ENCODE measurements at places on chromosomes 6 and 20. TPM values are rescaled to one million over a fixed set of nuclear protein-coding genes. Genes with fewer than 3 reads are reported as not detected.

- DNase-seq, result no peak
- no peak overlapping the region for H3K4me3 ChIP-seq
- H3K4me1 ChIP-seq, result peaks cover 33% of the 10 kb centered on the region
Observed at GRCh38 chr6:116398316-116399010, 27.7 kb downstream of the DSE start.

Gene IRAK1BP1
- 4.3 TPM for total RNA-seq

Gene DDRGK1
- 169 TPM for total RNA-seq

DNA sequence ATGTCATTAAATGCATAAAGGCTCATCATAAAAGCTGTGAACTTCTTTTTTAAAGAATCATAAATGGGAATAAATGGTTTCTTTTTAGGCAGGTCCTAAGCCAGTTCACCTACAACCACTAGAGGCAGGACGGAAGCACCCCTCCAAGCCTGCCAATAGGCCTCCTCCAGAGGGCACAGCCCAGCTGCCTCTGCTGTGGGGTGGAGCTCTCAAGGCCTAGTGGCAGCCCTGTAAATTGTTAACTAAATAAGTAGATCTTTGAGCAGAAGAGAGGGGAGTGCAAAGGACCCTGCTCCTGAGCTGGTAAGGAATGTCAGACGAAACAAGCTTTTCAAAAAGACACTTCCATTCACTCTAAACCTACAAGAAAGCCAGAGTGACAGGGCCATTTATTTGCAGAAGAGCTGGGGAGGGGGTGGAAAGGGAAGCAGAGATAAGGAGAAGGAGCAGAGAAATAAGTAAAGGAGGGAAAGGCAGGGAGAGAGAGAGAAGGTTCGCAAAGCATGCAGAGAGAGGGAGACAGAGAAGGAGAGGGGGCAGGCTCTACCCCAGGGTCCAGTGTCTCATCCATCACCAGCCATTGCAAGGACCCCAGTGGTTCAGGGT is 18.0 kb upstream of the MAFB start:
- H3K4me1 ChIP-seq, result no peaks in the 10 kb centered on the region
- no peak overlapping the region for H3K4me3 ChIP-seq
- H3K36me3 ChIP-seq, result no peaks in the 10 kb centered on the region

DNA sequence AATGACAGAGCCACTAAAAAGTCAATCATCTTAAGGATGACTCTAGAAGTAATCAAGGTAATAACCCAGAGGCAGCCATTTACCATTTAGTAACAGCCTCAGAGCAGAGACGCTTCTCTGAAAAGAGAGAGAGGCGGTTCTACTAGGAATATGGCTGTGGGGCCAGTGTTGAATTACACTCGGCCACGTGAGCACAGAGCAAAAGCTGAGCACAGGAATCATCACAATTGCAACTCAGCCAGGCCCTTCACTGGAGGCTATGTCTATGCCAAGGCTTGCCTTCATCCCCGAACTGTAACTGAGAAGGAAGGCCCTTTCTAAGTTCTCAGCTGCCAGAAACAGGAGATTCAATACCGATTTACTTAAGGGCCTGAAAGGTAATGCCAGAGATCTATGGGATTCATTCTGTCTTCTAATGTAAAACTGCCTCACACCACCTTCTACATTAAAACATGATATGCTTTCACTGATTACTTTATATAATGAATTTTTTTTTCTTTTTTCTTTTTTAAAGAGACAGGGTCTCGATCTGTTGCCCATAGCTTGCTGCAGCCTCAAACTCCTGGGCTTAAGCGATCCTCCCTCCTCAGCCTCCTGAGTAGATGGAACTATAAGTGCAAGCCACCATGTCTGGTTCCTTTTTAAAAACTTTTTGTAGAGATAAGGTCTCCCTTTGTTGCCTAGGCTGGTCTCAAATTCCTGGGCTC is 67.6 kb downstream of the NUDT3 start:
- no peaks in the 10 kb centered on the region for H3K36me3 ChIP-seq
- H3K4me1 ChIP-seq, result peaks cover 14% of the 10 kb centered on the region
- H3K4me3 ChIP-seq, result no peak overlapping the region
- H3K27me3 ChIP-seq, result no peaks in the 10 kb centered on the region
- no peak overlapping the region for H3K27ac ChIP-seq
- no peak for DNase-seq

- no peaks in the 10 kb centered on the region for H3K27me3 ChIP-seq
- H3K27ac ChIP-seq, result no peak overlapping the region
- no peaks in the 10 kb centered on the region for H3K4me1 ChIP-seq
- H3K36me3 ChIP-seq, result no peaks in the 10 kb centered on the region
Observed at GRCh38 chr20:31430568-31431115, 9.8 kb upstream of the DEFB123 start.

Gene SOX4
- 10.9 TPM for total RNA-seq

GRCh38 chr6:43172104-43173007 is 1.3 kb downstream of the SRF start:
- H3K4me3 ChIP-seq, result peak overlapping the region; percentile 94
- no peaks in the 10 kb centered on the region for H3K27me3 ChIP-seq
- peak; percentile 86 for DNase-seq
- H3K27ac ChIP-seq, result peak overlapping the region; percentile 96
- peaks cover 41% of the 10 kb centered on the region for H3K4me1 ChIP-seq
- H3K36me3 ChIP-seq, result peaks cover 15% of the 10 kb centered on the region

Gene CARMIL1
- total RNA-seq, result 19.4 TPM

DNA sequence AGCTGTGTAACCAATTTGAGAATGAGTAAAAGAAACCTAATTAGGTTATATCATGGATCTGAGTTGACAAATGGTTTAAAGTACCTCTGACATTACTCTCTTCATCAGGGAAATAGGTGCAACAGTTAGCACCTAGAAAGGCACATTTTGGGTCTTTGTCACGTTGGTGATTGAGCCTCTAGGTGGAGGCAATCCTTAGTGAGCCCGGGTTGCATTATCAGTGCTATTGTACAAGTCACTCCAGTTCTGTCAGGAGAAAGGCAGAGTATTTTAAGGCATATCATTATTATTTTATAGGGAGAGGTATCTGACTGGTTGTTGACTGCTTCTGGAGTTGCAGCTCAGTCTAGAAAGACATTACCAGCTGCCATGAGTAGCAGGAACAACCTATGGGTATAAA is 54.9 kb downstream of the TRIM27 start:
- no peaks in the 10 kb centered on the region for H3K27me3 ChIP-seq
- no peak overlapping the region for H3K27ac ChIP-seq
- H3K4me3 ChIP-seq, result no peak overlapping the region
- H3K4me1 ChIP-seq, result peaks cover 12% of the 10 kb centered on the region
- H3K36me3 ChIP-seq, result no peaks in the 10 kb centered on the region

- peaks cover 86% of the 10 kb centered on the region for H3K36me3 ChIP-seq
- H3K27me3 ChIP-seq, result no peaks in the 10 kb centered on the region
- peaks cover 27% of the 10 kb centered on the region for H3K4me1 ChIP-seq
- H3K27ac ChIP-seq, result no peak overlapping the region
- peak; percentile 52 for DNase-seq
- no peak overlapping the region for H3K4me3 ChIP-seq
Observed at GRCh38 chr20:25275813-25276532, 28.1 kb downstream of the PYGB start.

DNA sequence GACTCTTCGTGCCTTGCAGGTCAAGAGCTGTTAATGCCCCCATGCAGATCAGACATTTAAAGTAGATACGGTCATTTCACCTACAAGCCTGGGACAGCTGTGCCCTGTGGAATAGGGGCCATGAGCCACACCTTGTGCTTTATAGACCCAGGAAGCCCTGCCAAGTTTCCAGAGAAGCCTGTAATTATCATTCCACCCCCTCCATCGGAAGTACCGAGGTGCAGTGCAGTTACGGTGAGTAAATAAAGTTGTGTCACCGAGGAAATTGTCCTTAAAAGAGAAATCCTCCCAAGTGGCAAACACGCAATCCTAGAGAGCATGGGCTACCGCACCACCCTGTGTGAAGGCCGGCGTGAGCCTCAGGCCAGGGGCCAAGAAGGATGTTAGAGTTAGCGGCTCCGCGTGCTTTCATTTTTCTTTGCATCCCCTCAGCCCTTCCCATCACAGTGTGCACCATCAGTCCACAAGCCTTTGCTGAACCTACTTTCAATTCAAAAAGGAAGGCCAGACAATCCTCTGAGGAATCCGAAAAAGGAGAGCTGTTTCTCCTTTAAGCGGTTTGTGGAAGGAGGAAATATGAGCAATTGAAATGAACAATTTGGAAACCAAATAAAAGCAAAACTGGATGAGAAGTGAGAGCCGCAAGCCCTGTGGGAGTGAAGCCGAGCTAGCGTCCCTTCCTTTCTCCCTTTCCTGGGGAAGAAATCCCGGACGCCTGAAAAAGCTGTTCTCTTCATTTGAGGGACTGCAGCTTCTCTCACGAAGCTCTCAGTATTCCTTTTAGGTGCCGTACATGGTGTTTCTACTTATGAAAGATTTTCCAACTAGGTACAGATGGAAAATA is 183.3 kb upstream of the PDE10A start:
- no peaks in the 10 kb centered on the region for H3K36me3 ChIP-seq
- H3K4me1 ChIP-seq, result peaks cover 21% of the 10 kb centered on the region
- peaks cover 18% of the 10 kb centered on the region for H3K27me3 ChIP-seq
- no peak overlapping the region for H3K27ac ChIP-seq

GRCh38 chr6:95232446-95232845 is 344.9 kb upstream of the MANEA start:
- H3K4me1 ChIP-seq, result no peaks in the 10 kb centered on the region
- H3K4me3 ChIP-seq, result no peak overlapping the region
- DNase-seq, result no peak
- H3K27me3 ChIP-seq, result no peaks in the 10 kb centered on the region
- H3K36me3 ChIP-seq, result no peaks in the 10 kb centered on the region

GRCh38 chr20:19253316-19253715 is 40.9 kb downstream of the SLC24A3 start:
- H3K36me3 ChIP-seq, result no peaks in the 10 kb centered on the region
- no peaks in the 10 kb centered on the region for H3K27me3 ChIP-seq
- H3K4me3 ChIP-seq, result no peak overlapping the region

Gene BFSP1
- 0.85 TPM for total RNA-seq

Gene PARD6B
- total RNA-seq, result 7.6 TPM

DNA sequence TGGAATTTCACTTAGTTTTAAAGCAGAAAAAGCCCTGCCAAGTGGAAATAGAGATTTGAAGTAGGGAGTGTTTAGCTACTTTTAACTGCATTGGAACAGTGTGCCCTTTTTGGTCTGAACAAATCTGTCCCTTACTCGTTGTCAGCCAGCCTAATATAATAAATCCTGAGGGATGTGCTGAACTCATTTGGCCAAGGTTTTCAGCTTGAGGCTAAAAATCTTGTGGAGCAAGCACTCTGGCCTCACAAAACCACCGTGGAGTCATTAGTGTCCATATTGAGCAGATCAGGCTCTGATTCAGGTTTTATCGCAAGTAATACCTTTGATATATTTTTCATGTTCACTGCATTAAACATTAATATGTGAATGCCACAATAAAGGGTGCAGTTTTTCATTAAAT is 383.5 kb downstream of the FRK start:
- H3K27ac ChIP-seq, result no peak overlapping the region
- no peaks in the 10 kb centered on the region for H3K36me3 ChIP-seq
- H3K4me1 ChIP-seq, result peaks cover 3% of the 10 kb centered on the region
- H3K4me3 ChIP-seq, result no peak overlapping the region
- H3K27me3 ChIP-seq, result no peaks in the 10 kb centered on the region
- no peak for DNase-seq

Gene BPIFB3
- total RNA-seq, result not detected

DNA sequence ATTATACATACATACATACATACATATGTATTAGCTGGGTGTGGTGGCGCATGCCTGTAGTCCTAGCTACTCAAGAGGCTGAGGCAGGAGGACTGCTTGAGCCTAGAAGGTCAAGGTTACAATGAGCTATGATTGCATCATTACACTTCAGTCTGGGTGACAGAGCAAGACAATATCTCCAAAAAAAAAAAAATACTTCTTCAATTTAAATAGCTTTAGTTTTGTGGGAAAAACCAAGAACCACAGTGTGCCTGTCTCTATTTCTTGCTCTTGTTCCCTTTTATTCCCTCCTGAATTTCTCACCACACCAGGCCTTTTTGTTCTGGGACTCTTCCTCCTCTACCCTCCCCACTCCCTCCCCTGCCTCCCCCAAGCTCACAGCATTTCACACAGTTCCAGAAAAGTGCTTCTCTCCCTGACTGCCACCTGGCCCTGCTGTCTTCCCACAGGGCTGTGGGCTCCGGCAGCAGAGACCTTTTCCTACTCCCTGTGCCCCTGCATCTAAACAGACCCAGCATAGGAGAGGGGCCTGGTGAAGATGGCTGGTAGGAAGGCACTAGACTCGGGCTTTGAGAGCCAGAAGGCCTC is 1.3 kb downstream of the C20orf203 start:
- no peak overlapping the region for H3K4me3 ChIP-seq
- DNase-seq, result no peak
- no peaks in the 10 kb centered on the region for H3K27me3 ChIP-seq
- H3K27ac ChIP-seq, result no peak overlapping the region
- H3K4me1 ChIP-seq, result peaks cover 4% of the 10 kb centered on the region

Gene FKBP1C
- total RNA-seq, result 0.31 TPM

Gene CCN5
- 137 TPM for total RNA-seq

Gene MROH8
- 0.83 TPM for total RNA-seq

GRCh38 chr6:169829786-169830185 is 78.4 kb downstream of the ERMARD start:
- peaks cover 18% of the 10 kb centered on the region for H3K4me1 ChIP-seq
- H3K36me3 ChIP-seq, result no peaks in the 10 kb centered on the region
- H3K4me3 ChIP-seq, result no peak overlapping the region
- peaks cover 14% of the 10 kb centered on the region for H3K27me3 ChIP-seq
- DNase-seq, result no peak

Gene DUSP15
- total RNA-seq, result 2.4 TPM

GRCh38 chr6:122947355-122947754 is 48.7 kb upstream of the CLVS2 start:
- no peaks in the 10 kb centered on the region for H3K36me3 ChIP-seq
- no peak for DNase-seq
- H3K4me1 ChIP-seq, result no peaks in the 10 kb centered on the region
- no peak overlapping the region for H3K4me3 ChIP-seq
- H3K27me3 ChIP-seq, result no peaks in the 10 kb centered on the region

DNA sequence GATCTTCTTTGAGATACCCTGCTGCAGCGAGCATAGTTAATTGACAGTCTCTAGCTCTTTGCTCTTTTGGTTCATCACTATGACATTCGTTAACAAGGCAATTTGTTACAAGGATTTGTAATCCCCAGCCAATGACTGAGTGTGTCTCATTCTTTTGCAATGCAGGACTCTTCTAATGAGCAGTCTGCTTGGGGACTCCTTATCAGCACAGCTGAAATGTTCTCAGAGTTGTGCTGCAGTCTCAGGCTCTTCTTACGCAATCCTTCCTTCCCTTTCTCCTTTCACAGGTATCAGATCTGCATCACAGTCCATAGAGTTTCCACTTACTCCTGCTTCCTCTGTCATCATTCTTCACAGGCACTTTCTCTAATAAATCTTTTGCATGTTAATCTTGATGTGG is 161.2 kb upstream of the OGFRL1 start:
- H3K27me3 ChIP-seq, result no peaks in the 10 kb centered on the region
- no peak for DNase-seq
- H3K36me3 ChIP-seq, result no peaks in the 10 kb centered on the region
- no peaks in the 10 kb centered on the region for H3K4me1 ChIP-seq

Data from suprapubic skin (tissue), 4 donors.